ENCODE measurements at places on chromosomes 1 and 21.

GRCh38 chr1:157173900-157174410 lies 35.8 kb upstream of the ETV3 start:
- no peak for DNase-seq
- H3K4me3 ChIP-seq: no peak overlapping the region
- no peaks in the 10 kb centered on the region for H3K36me3 ChIP-seq
- H3K4me1 ChIP-seq: no peaks in the 10 kb centered on the region
- H3K27me3 ChIP-seq: no peaks in the 10 kb centered on the region
- H3K27ac ChIP-seq: no peak overlapping the region

DNA sequence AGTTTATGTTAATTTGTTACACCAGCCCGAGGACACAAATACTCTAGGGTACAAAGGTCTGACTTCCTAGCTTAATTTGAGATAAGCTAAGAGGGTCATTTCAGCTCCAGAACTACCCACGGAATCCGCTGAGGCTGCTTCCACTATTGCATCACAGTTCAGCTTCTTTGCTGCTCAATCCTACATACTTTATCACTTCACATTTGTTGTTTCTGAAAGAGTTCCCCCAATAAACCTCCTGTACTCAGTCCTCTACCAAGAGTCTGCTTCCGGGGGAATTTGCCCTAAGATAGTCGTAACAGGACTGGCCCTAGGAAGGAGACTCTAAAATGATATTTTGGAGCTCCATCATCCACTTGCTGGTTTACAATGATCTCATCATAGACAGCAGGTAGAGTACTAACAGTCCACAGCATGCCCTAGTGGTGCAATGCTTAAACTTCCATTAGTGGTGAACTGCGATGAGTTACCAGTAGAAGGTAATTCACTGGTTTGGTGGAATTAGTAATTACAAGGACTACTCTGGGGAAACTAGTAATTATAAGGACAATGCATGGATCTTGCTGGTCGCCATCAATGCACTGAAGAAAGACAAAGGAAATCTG lies 229.3 kb downstream of the USH2A start:
- no peak overlapping the region for H3K27ac ChIP-seq
- H3K36me3 ChIP-seq: no peaks in the 10 kb centered on the region
- DNase-seq: no peak
- no peak overlapping the region for H3K4me3 ChIP-seq
- H3K27me3 ChIP-seq: no peaks in the 10 kb centered on the region
- no peaks in the 10 kb centered on the region for H3K4me1 ChIP-seq

GRCh38 chr21:45844181-45844580 lies 137.4 kb upstream of the COL6A1 start:
- H3K4me1 ChIP-seq: no peaks in the 10 kb centered on the region
- DNase-seq: no peak
- H3K27ac ChIP-seq: no peak overlapping the region
- H3K36me3 ChIP-seq: no peaks in the 10 kb centered on the region
- no peaks in the 10 kb centered on the region for H3K27me3 ChIP-seq

DNA sequence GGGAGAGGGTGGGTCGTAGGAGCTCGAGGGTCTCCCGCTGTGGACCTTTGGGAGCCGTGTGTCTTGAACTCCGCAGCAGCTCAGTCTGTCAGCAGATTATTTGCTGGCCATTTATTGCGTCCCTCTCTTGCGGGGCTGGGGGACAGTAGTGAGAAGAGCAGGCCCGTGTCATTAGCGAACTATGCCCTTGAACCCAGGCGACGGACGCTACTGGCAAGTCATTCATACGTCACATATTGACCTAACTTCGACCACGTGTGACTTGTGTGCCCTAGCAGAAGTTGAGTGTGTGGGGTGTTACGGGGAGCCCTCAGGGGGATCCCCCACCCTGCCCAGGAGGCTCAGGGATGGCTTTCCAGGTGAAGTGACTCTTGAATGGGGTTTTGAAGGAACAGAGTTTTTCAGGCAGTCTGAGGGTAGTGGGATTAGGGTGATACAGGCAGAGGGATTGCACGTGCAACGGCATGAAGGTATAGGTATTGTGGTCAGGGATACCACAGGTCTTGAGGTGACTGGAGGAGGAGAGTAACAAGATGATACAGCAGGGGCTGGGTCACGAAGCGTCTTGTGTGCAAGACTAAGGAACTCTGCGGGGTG lies 13.0 kb downstream of the RCC1 start:
- no peaks in the 10 kb centered on the region for H3K27me3 ChIP-seq
- peaks cover 9% of the 10 kb centered on the region for H3K4me1 ChIP-seq

GRCh38 chr1:163094589-163094988 lies 25.4 kb downstream of the RGS4 start:
- H3K27ac ChIP-seq: no peak overlapping the region
- H3K4me1 ChIP-seq: no peaks in the 10 kb centered on the region
- H3K4me3 ChIP-seq: no peak overlapping the region
- no peak for DNase-seq
- H3K36me3 ChIP-seq: no peaks in the 10 kb centered on the region

GRCh38 chr1:198534548-198535418 lies 5.7 kb downstream of the ATP6V1G3 start:
- no peak for DNase-seq
- H3K27ac ChIP-seq: no peak overlapping the region
- H3K27me3 ChIP-seq: no peaks in the 10 kb centered on the region
- no peaks in the 10 kb centered on the region for H3K36me3 ChIP-seq
- no peaks in the 10 kb centered on the region for H3K4me1 ChIP-seq

- peaks cover 10% of the 10 kb centered on the region for H3K4me1 ChIP-seq
- H3K36me3 ChIP-seq: no peaks in the 10 kb centered on the region
- no peaks in the 10 kb centered on the region for H3K27me3 ChIP-seq
- no peak overlapping the region for H3K27ac ChIP-seq
Observed at GRCh38 chr1:111690306-111690617, 48.9 kb downstream of the INKA2 start.

- no peaks in the 10 kb centered on the region for H3K36me3 ChIP-seq
- H3K4me1 ChIP-seq: no peaks in the 10 kb centered on the region
- DNase-seq: no peak
- H3K4me3 ChIP-seq: peak overlapping the region; percentile 54
- no peaks in the 10 kb centered on the region for H3K27me3 ChIP-seq
Observed at GRCh38 chr1:220528679-220529501, 954 bp downstream of the MARK1 start.

- H3K27me3 ChIP-seq: no peaks in the 10 kb centered on the region
- no peaks in the 10 kb centered on the region for H3K36me3 ChIP-seq
- DNase-seq: peak; percentile 60
- no peak within 1 kb of the TSS for H3K27ac ChIP-seq
Observed at GRCh38 chr1:101996825-101997465, at the start of gene OLFM3. Gene OLFM3, minus strand, starts transcription at chr1:101996926.

GRCh38 chr1:208100906-208101305 lies 143.3 kb downstream of the PLXNA2 start:
- H3K36me3 ChIP-seq: peaks cover 3% of the 10 kb centered on the region
- DNase-seq: no peak
- H3K27me3 ChIP-seq: no peaks in the 10 kb centered on the region
- no peak overlapping the region for H3K4me3 ChIP-seq
- no peak overlapping the region for H3K27ac ChIP-seq

DNA sequence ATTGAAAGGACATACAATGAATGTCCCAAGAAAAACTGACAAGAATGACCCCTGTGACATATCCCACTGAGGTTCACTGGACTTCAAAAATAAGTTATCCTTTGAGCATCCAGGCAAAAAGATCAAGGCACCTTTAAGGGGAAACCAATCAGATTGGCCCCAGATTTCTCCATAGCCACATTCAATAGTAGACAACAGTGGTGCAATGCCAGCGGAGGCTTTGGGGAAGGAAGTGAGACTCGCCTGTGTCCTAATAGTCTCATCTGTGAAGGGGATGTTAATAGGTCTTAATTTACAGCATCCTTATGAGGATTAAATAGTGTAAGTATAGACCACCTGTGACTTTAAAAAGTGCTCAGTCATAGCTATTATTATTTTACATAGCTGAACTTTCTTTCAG lies 21.5 kb downstream of the RPL5 start:
- no peak overlapping the region for H3K27ac ChIP-seq
- H3K4me3 ChIP-seq: no peak overlapping the region
- no peaks in the 10 kb centered on the region for H3K36me3 ChIP-seq
- no peak for DNase-seq
- no peaks in the 10 kb centered on the region for H3K4me1 ChIP-seq

DNA sequence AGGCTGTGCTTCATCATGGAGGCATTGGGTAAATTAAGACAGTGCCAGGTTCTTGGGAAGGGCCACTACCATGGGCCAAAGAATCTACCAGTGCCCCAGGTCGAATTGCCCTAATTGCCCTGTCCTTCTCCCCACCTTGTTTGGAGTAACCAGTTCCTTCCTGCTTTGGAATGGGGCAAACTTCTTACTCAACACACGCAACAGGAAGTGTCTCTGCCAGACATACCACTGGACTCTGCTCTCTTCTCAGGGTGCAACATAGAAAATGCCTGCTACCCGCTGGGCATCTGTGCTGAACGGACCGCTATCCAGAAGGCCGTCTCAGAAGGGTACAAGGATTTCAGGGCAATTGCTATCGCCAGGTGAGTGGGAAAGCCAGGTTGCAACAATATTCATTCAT lies 15.8 kb downstream of the CDA start:
- H3K4me3 ChIP-seq: no peak overlapping the region
- H3K4me1 ChIP-seq: no peaks in the 10 kb centered on the region
- H3K36me3 ChIP-seq: no peaks in the 10 kb centered on the region
- H3K27me3 ChIP-seq: no peaks in the 10 kb centered on the region
- DNase-seq: no peak
- H3K27ac ChIP-seq: no peak overlapping the region

GRCh38 chr1:113605146-113605545 lies 154.1 kb downstream of the PHTF1 start:
- DNase-seq: no peak
- no peaks in the 10 kb centered on the region for H3K4me1 ChIP-seq
- no peaks in the 10 kb centered on the region for H3K27me3 ChIP-seq
- H3K36me3 ChIP-seq: no peaks in the 10 kb centered on the region
- no peak overlapping the region for H3K27ac ChIP-seq

DNA sequence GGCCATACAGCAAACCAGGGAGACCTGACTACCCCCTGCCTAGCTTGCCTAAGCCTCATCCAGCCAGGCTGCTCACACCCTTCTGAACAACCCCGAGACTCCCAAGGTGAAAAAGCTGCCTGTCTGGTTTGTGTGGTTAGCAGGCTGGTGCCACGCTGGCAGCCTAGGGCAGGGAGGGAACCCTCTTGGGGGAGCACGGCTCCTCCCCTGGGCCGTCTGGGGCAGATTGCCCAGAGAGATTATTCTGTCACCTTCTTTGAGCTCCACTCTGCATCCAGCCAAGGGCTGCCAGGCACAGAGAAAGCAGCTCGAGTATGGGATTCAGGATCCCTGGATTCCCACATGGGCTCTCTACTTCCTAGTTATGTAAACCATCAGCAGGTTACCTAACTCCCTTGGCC lies 27.5 kb upstream of the TCEA3 start:
- DNase-seq: peak; percentile 93
- peaks cover 15% of the 10 kb centered on the region for H3K4me1 ChIP-seq
- no peaks in the 10 kb centered on the region for H3K36me3 ChIP-seq
- H3K27me3 ChIP-seq: no peaks in the 10 kb centered on the region

Measured in pancreas (tissue), 10 donors.